ENCODE measurements at places on chromosomes 2 and 18. TPM values are rescaled to one million over a fixed set of nuclear protein-coding genes. Genes with fewer than 3 reads are reported as not detected.

The SEC11C gene
- 139 TPM for polyA plus RNA-seq

DNA sequence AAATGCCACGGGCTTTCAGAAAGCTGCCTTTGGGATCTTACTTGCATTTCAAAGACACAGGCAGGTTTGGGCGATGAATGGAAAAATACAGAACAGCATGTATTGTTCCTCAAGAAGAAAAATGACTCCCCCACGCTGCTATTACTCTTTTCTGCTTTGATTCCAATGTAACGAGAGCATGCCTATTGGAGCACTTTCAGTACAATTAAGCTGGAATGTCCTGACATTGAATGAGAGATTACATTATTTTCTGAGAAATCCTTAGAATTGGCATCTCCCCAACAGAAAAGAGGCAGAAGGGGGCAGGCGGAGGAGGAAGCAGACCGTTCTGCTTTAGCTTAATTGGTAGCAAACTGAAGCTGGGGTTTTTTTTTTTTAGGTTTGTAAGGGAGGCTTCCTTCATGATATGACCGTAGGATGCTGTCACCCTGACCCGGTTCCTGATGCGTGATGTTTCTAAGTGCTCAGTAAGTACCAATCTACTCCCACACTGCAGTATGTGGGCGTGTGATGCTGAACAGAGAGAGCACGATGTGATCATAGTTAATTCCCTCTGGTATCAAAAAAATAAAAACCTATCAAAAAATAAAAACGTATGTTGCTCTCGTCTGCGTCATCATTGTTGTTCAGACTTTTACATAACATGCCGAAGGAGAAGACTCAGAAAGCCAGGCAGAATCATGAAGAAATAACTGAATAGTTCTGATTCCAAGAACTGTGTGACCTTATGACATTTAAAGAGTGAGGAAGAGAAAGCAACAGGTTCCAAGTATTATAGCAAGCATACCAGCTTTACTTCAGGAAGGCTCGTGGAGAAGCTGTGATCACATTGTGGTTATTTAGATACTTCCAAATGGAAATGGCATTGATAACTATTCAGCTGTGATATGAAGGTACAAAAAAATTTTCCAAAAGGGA lies 40.5 kb downstream of the LONRF2 start:
- no peaks in the 10 kb centered on the region for H3K36me3 ChIP-seq
- H3K27me3 ChIP-seq: peaks cover 53% of the 10 kb centered on the region
- no peak for DNase-seq
- H3K4me3 ChIP-seq: no peak overlapping the region

DNA sequence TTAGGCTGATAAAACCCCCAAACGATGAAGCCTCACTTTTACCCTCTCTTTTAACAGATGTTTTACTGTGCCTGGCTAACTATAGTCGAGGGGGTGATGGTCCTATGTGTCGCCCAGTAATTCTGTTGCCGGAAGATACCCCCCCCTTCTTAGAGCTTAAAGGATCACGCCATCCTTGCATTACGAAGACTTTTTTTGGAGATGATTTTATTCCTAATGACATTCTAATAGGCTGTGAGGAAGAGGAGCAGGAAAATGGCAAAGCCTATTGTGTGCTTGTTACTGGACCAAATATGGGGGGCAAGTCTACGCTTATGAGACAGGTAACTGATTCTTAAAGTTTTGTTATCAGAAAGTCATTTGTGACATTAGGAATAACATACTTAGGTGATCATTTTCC lies 20.4 kb downstream of the MSH6 start:
- H3K36me3 ChIP-seq: peaks cover 26% of the 10 kb centered on the region
- DNase-seq: no peak
- peak overlapping the region; percentile 81 for H3K4me3 ChIP-seq
- no peaks in the 10 kb centered on the region for H3K4me1 ChIP-seq

DNA sequence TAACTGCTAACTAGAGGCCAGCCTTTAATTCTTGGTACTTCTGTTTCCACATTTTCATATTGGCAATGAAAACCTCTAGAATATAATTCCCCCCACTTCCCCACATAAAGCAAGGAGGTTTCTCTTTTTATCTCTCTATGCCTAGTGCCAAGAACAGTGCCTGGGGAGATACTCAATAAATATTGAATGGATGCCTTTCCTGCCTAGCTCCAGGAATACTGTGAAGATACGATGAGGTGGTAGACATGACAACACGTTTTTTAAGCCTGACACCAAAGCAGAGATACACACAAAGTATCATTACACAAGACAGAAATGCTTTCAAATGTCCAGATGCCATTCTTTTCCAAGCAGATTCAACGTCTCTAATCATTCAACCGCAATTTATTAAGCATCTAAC lies 535.5 kb downstream of the XIRP2 start:
- no peaks in the 10 kb centered on the region for H3K36me3 ChIP-seq
- no peak for DNase-seq
- H3K27me3 ChIP-seq: no peaks in the 10 kb centered on the region
- no peak overlapping the region for H3K27ac ChIP-seq

DNA sequence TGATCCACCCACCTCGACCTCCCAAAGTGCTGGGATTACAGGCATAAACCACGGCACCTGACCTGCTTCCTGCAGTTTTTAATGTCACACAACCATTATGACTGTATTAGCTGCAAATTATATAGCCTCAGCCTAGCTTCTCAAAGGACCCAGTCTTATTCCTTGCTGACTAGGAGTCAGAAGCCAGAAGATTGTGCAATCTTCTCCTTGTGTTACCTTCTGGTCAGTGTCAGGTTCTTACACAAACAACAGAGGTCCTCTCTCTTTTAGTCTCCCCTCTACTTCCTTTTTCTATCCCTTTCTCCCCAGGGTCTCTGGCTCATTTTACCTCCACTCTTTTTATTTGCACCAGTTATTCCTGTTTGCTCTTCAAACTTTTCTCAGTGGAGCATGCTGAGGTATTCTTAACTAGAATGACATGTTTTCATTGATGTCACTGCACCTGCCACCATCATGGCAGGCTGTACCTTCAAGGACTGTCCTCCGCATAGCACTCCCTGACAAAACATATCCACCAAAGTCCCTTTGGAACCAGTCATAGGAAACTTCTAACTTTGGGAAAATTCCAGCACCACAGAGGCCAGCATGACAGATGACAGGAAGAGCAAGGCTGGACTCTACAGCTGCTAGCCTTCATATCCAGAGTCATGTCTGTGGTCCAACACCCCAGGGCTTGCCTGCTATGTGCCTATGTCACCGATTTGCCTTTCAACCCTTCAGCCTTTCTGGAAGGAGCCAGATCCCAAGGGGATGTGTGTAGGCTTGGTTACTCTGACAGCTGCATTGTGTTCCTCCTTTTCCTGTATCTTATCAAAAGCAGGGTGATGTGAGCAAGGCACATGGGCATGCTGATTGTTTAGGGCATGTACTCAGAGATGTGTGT lies 45.2 kb upstream of the EPC2 start:
- peaks cover 4% of the 10 kb centered on the region for H3K36me3 ChIP-seq
- H3K27me3 ChIP-seq: peaks cover 5% of the 10 kb centered on the region
- no peak for DNase-seq

DNA sequence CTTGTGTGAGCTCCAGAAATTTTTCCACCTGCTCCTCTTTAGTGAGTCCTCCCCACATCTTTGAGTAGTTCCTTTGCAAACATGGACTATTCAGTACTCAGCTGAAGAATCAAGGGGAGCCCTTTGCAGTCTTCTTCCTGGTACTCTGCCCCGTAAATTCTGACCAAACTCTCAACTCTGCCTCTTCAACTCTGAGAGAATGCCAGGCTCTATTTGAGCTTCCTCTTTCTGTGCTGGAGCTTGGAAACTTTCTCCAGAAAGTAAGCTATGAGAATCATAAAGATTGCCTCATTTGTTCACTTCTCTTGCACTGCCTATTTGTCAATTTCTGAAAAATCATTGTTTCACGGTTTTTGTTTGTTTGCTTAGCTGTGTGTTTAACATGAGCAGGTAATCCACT lies 7.4 kb upstream of the STAT4 start:
- no peak for DNase-seq
- H3K36me3 ChIP-seq: no peaks in the 10 kb centered on the region
- no peak overlapping the region for H3K27ac ChIP-seq
- no peak overlapping the region for H3K4me3 ChIP-seq
- peaks cover 12% of the 10 kb centered on the region for H3K27me3 ChIP-seq
- H3K4me1 ChIP-seq: no peaks in the 10 kb centered on the region

DNA sequence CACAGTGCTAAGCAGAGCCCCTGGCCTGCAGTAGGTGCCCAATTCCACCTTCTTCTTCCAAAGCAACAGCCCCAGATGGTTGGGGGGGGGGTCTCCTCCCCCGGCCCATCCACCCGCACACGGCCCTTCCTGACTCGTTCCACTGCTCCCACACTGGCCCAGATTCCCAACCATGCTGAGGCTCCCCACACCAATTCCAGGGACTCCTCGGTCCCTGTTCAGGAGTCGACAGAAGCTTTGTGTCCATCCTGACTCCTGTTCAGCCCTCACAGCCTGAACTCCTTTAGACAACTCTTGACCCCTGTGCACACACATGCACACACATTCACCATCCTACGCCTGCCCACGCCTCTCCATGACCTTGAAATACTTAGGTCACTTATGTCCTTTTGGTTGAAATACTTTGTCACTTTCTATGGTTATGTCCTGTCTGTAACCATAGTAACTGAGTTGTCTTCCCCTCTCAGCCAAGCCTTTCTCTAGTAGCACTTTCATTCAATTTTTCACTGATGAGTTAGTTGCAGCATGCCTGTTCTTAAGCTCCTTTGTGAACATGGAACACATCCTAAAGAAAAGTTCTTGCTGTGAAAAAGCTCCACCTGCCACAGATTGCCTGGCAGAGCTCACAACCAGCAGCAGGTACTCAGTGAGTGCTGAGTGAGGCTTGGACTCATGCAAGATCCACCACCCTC lies 225.8 kb downstream of the SEPTIN10 start:
- H3K36me3 ChIP-seq: no peaks in the 10 kb centered on the region
- H3K4me1 ChIP-seq: no peaks in the 10 kb centered on the region
- H3K27ac ChIP-seq: no peak overlapping the region
- H3K27me3 ChIP-seq: no peaks in the 10 kb centered on the region

Data from naive B cell (primary cell).